Amniotic stem cell (primary cell): ENCODE measurements at places on chromosomes 1 and 21.
A peak's percentile ranks its signal among the peaks of the same experiment; 100 is the strongest.

DNA sequence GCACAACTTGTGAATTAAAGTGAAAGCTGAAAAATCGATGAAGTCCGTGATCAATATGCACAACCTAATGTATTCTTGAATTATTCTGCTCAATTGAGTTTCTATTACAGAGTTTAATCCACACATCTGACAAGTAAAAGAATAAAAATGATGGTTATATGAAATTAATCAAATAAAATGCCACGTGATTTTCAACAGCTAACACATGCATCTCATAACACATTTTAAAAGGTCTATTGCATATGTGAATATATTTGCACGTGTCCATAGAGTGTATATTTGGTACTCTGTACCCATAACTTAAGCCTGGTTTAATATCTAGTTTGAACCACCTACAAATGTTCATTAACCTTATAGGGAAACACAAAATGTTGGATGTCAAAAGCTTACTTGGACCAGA is 266.2 kb downstream of the NTNG1 start:
- DNase-seq: no peak

- no peak for DNase-seq
Measured at GRCh38 chr1:70628973-70629372, 217.9 kb downstream of the CTH start.

DNA sequence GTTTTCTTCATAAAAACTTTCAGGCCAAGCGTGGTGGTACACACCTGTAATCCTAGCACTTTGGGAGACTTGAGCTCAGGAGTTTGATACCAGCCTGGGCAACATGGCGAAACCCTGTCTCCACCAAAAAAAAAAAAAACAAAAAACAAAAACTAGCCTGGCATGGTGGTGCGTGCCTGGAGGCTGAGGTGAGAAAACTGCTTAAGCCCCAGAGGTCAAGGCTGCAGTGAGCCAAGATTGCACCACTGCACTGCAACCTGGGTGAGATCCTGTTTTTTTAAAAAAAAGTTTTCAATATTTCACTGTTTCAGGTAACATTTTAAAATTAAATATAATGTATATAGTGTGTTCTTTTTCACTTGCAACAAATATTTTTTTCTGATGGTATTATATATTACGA is 13.5 kb upstream of the B3GALT2 start:
- no peak for DNase-seq

DNA sequence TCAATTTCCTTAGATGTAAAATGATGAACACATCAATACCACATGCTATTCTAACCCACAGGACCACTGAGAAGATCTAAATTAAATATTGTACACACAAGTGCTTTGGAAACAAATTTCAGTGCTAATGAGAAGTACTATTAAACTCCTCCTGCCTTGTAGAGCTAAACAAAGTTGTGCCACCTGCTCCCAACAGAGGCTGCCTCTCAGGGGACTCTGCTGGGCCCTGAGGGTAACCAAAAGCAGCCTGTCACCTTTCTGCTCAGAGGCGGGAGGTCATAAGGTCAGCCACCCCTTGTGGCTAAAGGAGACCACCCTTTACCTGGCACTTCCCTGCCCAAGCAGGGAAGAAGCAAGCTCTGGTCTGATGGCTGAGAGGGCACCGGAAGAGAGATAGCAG is 6.3 kb downstream of the SLC9A1 start:
- no peak for DNase-seq

DNA sequence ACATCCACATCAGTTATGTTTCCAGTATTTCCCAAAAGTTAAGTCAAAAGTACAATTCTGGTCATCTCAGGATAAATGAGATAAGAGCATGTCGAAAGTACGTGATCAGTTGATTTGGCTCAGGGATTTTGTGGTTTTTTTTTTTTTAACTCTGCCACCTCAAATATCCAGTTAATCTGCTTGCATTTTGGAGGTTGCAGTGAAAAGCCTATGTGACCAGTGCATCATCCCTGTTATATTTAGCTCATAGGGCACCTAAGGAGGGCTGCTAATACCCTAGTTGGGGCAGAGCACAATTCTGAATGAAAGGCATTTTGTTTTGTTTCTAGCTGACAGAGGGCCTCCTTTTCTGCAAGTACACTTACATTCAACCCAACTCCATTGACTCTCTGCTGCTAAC is 31.7 kb upstream of the RGS16 start:
- no peak for DNase-seq

GRCh38 chr1:183093786-183094298 is 70.6 kb downstream of the LAMC1 start:
- DNase-seq: no peak

DNA sequence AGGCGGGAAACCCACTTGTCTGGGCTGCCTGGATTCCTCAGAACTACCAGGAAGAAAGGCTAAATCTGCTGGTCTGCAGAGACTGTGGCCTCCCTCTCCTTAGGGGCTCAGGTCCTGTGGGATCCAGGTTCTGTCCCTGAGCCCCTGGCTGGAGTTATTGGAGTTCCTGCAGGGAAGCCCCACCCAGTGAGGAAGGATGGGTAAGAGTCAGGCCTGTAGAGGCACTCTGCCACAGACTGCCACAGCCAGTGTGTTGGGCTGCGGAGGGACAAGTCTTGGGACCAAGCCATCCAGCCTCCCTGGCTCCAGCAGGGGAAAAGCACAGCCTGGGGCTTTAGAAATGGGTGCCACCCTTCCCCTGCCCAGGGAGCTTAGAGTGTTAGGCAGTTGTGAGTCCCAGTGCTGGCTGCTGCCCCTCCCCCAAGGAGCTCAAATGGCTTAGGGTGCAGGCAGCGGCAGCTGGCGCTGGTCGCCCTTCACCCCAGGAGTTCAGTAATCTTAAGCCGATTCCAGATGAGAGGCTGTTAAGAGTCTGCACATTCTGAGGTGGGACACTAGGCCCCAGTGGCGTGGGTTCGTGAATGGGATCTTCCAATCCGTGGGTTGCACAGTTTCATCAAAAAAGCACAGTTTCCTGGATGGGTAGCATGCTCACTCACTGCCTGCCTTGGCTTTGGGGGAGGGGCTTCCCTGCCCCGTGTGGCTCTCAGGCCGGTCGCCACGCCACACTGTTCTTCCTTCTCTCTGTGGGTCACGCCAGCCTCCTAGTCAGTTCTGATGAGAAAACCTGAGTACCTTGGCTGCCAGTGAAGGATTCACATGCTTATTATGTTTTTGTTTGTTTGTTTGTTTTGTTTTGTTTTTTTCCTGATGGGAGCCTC is 57.6 kb upstream of the FMO3 start:
- no peak for DNase-seq

- DNase-seq: peak; percentile 21
Measured at GRCh38 chr1:54716299-54717047, 812 bp downstream of the TTC4 start.

GRCh38 chr1:55993646-55994318 is 585.6 kb downstream of the PLPP3 start:
- DNase-seq: no peak

DNA sequence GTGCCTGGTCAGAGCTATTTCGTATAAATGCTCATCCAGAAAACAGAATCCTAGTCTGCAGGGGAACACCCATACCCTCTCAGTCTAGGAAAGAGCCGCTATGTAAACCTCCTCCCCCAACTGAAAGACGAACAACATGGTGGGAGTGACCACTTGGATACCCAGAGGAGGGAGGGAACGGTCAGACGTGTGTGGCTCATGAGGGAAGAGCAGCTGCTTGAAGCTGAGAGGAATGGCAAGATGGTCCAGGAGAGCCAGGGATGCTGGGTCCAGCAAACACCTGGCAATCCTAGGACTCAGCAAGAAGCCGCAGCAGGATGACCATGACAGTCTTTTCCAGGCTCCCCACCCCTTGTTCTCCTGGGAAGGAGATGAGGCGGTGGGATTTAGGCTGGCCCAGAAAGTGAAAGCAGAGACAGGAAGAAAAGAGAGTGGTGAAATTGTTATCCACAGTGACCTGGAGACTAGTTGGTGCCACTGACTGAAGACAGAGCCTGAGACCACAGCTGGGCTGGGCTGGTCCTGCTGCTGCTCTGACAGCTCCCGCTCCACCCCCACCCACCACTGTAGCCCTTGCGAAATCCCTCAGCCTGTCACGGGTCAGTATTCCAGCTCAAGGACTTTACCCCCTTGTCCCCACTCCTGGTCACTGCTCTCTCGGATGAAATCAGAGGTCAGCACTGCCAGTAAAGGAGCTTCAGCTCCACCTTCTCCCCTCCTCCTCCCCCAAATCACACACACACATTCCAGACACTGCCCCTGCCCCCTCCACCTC is 3.6 kb downstream of the CERS2 start:
- no peak for DNase-seq

GRCh38 chr1:204837440-204838084 is 33.1 kb upstream of the NFASC start:
- DNase-seq: peak; percentile 9

DNA sequence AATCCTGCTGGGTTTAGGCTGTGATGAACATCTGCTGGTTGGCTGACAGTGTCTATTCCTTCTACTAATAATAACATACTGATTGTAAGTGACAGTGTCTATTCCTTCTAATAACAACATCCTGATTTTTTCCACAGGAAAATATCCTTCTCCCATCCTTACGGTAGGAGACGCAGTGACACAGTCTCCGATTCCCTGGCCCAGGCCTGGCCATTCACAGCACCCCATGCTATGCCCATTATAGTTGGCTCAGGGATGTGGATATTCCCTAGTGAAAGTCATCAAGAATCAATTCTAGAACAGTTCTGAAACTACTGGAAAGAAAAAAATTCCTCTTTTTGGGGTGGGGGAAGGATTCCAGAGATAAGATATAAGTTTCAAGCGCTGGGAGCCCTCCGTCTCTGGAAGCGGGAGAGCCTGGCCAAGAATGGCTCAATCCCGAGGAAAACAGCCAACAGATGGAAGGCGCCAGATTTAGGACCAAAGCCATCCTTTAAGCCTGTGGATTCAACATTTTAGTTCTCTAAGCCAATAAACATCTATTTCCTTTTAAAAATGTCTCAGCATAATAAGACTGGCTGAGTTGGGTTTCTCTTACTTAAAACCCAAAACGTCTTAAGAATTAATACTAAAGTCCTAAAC is 88.6 kb downstream of the GPATCH2 start:
- no peak for DNase-seq

DNA sequence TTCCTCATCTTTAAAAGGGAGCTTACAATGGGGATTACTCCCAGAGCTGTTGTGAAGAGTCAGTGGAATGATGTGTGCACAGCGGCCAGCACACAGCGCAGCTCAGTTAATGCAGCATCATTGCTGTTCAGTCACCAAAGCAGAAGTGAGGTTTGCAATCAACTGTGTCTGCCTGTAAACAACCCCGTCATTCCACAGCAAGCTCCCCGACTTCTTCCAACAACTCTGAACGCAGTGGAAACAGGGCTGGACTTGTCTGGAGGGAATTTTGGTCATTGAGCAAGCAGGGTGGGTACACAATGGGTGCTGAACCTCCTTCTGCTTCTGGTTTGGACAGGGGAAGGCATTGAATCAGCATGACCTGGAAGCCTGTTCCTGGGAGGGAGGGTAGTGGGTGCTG is 347.4 kb downstream of the PTPRU start:
- DNase-seq: no peak

GRCh38 chr21:35814858-35815619 is 245.3 kb downstream of the SETD4 start:
- no peak for DNase-seq

GRCh38 chr1:206048582-206048981 is 4.4 kb upstream of the RHEX start:
- DNase-seq: no peak

DNA sequence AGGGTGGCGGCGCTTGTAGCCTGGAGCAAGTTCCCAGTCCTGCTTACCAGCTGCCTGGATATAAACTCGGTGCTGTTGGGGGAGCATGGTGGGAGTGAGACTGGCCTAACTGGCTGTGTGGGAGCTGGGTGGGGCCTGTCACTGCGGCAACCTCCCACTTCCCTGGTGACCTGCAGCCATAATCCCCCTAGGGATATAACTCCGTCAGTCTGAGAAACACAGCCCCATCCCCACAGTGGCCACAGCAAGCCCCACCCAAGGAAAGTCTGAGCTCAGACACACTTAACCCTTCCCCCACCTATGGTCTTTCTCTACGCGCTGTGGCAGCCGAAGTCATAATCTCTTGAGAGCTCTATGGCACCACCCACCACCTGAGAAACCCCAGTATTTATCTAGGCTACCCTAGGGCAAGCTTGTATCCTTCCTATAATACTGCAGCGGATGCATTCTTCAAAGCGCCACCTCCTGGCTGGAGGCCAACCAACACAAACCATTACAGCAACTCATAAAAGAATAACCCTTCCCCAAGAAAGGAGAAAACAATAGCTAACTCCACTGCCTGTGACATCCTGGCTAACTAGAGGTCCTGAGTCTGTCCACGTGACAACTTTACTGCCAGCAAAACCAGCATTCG is 57.4 kb downstream of the ZNF648 start:
- DNase-seq: no peak

DNA sequence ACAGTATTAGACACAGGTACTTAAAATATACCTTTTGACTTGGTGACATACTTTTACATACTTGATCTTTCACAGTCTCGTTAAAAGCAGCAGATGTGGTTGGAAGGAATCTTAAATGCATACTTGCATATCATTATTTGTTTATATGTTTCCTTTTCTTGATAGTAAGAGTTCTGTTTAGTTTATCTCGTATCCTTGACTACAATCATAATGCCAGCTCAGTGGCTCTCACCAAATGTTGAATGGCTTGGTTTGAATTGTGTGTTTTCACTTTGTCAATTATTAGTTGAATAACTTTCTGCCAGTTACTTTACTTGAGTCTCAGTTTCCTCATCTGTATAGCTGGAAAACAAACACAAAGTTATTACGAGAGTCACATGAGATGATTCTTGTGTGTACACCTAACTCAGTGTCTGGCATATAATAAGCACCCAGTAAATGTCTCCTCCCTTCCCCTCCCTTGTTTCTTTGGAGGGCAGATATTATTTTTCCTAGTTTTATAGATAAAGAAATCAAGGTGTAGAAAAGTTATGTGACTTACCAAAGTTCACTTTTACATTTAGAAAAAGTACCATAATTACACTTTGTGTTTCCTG is 131.6 kb upstream of the IVNS1ABP start:
- DNase-seq: no peak

- DNase-seq: no peak
Measured at GRCh38 chr1:212119863-212120262, 84.3 kb downstream of the DTL start.

DNA sequence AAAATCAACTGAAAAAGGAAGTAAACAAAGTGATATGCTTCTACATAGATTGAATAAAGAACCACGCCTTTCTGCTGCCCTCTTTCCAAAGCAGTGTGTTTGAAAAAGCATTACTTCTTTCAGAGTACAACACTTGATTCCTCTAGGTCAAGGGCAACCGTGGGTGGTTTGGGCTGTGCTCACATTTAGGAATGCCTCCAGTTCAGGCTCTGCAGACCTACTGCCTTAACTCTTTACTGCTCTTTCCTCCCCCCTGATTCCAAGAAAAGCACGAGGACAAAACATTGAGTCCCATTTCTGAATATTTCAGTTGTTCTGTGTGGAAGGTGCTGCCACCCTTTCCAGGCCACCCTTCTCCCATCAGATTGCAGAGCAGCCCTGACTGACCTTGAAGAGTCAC is 45.2 kb downstream of the ADAMTS1 start:
- no peak for DNase-seq

- DNase-seq: no peak
Measured at GRCh38 chr1:208413006-208413405, 168.8 kb upstream of the PLXNA2 start.
